ENCODE measurements at places on chromosomes 2 and 18.

DNA sequence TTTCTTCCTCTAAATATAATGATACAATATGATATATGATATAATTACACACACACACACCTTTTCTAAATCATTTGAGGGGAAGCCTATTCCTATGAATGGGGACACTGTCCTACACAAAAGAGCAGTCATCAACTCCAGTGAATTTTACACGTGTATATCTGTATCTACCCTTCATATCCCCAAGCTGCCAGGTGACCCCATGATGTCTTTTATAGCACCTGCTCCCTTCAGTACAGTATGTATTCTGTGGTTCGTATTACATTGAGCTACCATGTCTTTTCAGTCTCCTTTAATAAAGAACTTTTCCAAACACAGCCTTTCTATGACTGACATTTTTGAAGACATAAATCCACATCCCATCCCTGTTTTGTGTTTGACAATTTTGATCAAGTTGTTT, 19.0 kb downstream of the TBC1D8 start:
- no peak for DNase-seq

- DNase-seq = no peak
Observed at GRCh38 chr2:226649871-226650660, 149.6 kb downstream of the IRS1 start.

DNA sequence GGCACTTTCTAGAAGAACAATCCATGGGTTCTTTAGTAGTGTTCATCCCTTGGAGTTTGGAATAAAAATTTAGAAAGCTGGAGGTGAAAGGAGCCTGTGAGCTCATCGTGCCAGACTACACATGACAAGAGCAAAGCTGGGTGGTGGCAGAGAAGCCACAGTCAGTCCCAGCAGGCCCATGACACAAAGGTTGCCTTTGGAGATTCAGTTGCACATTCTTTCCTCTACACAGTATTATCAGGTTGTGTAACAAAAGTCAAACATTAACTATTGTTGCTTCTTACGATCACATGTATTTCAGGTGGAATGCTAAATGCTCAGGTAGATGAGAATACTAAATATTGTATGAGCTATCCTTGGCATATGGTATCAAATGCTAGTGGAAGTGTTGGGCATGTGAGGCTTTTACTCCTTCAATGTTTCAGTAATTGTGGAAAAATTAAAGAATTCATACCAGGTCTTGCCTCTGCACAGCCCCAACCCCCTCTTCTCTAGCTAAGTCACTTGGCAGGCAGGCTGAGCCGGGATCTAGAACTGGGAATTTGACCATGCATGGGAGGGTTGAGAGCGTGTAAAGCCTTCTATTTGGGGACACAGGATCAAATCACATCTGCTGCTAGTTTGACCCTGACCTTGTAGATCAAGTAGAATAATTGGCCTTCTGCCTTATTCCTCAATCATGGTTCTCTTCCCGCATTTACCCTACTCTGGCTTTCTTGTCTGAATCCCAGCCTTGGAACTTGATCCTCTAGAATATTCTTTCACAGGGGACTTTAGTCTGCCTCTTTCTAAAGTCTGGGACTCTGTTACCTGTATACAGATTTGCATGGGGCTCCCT, 230.9 kb downstream of the GCA start:
- DNase-seq = no peak

DNA sequence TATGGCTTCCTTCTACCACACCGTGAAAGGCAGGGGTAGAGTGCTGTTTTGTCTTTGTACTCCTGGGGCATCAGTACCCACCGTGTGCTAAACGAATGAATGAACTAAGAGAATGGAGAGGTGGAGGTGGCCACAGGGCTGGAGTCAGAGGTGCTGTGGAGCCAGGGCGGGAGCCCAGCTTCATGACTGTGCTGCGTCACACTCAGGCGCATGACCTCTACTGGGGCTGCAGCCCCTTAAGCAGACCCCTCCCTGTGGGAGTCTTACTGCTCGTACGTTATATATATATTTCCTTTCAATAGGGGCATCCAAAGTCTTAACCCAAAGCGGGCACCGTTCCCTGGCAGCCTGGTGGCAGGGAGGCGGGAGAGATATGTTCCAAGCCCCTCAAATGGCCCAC, 18.0 kb upstream of the LBH start:
- no peak for DNase-seq

DNA sequence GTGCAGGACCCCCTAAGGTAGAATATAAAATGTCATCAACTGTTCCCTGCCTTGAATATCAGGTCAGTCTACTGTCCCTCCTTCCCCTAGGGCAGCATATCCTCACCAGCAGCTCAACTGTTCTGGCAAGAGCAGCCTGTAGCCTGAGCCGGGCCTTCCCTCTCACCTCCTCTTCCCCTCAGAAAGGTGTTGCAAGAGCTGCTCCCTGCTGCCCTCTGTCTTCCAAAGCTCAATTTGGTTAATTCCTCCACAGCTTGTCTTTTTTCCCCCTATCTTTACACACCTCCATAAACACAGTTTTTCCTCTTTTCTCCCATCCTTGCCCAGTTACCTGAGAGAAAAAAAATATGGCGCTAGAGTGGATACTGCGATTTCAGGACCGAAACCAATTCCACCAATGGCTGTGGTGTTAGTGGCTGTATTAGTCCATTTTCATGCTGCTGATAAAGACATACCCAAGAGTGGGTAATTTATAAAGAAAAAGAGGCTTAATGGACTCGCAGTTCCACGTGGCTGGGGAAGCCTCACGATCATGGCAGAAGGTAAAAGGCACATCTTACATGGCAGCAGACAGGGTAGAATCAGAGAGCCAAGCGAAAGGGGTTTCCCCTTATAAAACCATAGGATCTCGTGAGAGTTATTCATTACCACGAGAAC, 184.7 kb downstream of the MREG start:
- DNase-seq = peak; percentile 45

GRCh38 chr18:8766559-8767293, 61.4 kb downstream of the MTCL1 start:
- no peak for DNase-seq

- DNase-seq = no peak
Observed at GRCh38 chr2:241991299-241991698, 121.8 kb downstream of the RTP5 start.

Measured in HAP-1 (cell line).